ENCODE measurements at places on chromosomes 13 and 19.

DNA sequence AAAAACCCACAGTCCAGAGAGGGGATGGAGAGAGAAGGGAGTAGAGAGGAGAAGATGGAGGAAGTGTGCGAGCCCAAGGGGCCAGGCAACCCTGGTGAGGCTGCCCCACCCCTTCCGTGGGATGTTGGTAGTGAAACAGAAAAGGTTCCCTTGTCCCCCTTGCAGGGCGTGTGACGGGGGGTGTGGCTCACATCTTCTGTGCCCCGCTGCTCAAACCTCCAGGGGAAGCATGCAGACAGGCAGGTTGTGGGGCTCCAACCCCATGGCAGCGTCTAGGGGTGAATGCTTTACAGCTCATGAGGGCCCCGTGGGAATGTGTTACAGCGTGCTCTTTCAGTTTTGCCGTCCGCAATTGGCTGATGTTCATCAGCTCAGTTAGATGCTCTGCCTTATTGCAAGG lies 14.7 kb upstream of the EVI5L start:
- DNase-seq = no peak

- DNase-seq = no peak
These were observed 151.9 kb downstream of the LACC1 start for GRCh38 chr13:44031555-44031954.

DNA sequence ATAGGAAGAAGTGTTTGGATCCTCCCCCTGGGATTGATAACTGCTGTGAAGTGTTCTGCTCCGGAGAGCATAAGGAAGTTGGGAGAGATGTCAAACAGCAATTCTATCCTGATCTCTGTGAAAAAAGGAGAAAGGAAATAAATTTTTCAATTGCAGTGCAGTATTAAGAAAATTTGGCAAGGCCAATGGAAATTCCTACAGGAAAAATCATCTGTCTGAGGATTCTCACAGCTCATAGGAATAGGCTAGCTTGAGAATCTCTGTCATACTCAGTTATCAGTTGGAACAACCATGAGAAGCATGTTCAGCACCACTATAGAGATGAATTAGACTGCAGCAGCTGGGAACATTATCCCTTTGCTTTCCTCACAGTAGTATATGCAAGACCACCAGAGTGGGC lies 1238.9 kb upstream of the MIR17HG start:
- DNase-seq = no peak

DNA sequence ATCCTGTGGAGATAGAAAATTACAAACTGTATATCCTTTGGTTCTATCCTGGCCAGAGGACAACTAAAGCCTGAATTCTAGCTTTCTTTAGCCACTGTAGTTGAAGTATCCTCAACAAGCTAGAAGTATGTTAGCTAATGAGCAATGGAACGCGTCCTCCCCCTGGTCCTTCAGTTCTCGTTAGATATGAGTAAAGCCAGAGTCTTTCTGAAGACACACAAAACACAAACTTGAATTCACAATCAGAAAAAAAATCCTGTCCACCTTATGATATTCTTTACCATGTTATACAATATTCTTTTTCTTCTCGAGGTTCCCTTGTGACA lies 1527.0 kb upstream of the SLC10A2 start:
- no peak for DNase-seq

DNA sequence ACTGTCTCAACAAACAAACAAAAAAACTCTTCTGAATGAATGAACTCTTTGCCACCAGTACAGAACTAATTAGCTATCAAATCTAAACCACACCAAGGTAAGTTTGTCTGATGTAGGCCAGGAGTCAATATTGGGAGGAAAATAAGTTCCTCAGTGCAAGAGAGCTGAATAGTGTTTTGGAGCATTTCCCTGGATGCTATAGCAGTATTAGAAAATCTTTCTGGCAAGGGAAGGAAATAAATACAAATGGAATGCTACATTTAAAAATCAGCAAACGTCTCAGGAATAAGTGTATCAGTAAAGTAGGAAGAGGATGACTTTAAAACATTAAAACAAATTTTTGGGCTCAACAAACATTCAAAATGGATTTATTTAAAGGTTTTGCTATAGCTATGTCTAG lies 81.3 kb upstream of the TMTC4 start:
- DNase-seq = no peak

DNA sequence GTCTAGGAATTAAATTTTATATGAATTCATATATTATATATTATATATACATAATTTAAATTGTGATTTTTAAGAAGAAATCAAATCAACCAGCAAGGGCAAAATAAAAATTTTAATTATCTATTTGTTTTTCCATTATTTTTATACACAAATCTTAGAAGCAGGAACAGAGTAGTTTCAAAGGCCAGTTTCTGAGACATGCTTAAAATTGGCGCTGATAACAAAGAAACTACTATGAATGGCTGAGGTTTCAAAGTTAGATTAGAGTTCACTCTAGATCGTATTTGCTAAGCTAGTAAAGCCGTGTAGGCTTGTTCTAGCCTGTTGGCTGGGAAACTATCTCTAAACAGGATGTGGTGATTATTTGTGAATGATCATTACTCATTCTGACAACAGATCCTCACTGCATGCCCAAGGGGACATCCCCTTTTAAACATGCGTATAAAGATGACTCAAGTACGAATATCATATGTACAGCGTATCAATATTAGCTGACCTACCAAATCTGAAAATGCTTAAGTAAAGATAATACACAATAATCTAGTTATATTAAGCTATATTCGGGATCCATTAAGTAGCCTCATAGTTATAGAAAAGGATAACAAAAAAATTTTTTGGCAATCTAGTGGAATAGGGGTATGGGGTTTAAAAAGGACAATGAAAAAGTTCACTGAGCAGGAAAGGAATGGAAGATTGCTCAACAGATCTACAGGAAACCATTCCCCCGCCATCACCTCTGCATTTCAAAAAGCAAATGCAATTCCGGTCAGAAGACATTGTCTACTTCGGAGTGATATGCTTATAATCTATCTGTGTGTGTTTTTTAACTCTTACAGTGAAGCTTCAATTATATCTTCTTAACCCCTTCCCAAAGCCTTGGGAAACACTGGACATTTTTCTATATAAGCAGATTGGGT lies 150.1 kb downstream of the SHISA2 start:
- peak; percentile 58 for DNase-seq

DNA sequence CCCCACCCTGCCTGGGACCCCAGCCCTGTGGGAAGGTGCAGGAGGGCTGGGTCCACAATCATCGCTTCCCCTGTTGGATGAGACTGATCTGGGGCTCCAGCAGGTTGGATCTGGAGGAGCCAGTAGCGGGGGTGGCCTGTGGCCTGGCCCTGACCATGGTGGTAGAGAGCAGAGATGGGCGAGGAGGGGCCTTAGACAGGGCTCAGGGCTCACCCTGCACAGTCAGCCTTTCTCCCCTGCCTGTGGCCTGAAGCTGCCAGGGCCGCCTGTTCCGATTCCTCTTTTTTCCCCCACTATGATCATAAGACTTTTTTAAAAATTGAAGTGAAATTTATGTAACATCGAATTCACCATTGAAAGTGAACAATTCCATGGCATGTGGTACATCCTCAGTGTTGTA lies 18.2 kb downstream of the SIN3B start:
- peak; percentile 41 for DNase-seq

GRCh38 chr13:20550799-20551198 lies 16.2 kb upstream of the IFT88 start:
- no peak for DNase-seq

- no peak for DNase-seq
These were observed 127.2 kb downstream of the RAP2A start for GRCh38 chr13:97561182-97561581.

DNA sequence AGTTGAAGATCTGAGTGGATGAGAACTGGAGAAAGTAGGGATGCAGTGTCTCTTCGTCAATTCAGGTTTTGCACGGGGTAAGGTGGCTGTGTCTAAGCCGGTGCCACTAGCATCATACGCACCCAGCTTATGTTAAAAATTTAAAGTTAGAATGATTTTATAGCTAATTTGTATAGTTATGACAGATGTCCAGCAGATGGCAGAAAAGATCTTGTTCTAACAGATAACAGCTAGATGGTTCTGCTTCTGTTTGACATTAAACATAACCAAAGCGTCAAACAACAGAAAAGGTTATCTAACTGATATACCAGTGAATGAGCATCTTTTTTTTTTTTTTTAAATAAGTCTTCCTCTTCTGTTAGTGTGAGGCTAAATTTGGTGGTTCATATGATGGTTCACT lies 18.8 kb upstream of the EDDM13 start:
- DNase-seq = peak; percentile 84

GRCh38 chr13:30042272-30042671 lies 191.9 kb upstream of the UBL3 start:
- DNase-seq = no peak

DNA sequence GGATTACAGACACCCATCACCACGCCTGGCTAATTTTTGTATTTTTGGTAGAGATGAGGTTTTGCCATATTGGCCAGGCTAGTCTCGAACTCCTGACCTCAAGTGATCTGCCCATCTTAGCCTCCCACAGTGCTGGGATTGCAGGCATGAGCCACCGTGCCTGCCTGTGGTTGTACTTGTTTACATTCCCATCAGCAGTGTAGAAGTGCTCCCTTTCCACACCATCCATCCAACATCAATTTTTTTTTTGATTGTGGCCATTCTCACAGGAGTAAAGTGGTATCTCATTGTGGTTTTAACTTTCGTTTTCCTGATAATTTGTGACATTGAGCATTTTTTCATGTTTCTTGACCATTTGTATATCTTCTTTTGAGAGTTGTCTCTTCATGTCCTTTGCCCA lies 1019.4 kb upstream of the SLC10A2 start:
- no peak for DNase-seq

DNA sequence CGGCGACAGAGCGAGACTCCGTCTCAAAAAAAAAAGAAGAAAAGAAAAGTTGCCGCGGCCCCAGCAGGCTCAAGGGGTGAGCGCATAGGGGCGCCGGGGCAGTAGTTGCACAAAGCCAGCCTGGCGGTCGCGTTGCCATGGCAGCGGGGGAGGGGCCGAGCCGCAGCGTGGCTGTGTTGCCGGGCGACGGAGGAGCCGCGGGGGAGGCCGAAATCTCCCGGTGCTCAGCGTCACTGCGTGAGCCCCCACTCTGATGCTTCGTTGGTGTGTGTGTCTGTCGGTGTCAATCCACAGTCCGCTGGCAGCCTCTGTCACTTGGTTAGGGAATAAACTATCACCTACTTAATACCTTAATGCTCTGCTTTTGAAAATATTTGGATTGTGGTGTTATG lies 82.9 kb upstream of the C1QTNF9B start:
- DNase-seq = peak; percentile 56

GRCh38 chr13:38444904-38445303 lies 95.3 kb downstream of the UFM1 start:
- DNase-seq = no peak

GRCh38 chr13:99003851-99004471 lies 26.1 kb upstream of the DOCK9 start:
- DNase-seq = no peak

GRCh38 chr19:35846038-35846668 lies 6.2 kb downstream of the NPHS1 start:
- DNase-seq = no peak

GRCh38 chr19:42281146-42281826 lies 12.2 kb downstream of the CIC start:
- no peak for DNase-seq

DNA sequence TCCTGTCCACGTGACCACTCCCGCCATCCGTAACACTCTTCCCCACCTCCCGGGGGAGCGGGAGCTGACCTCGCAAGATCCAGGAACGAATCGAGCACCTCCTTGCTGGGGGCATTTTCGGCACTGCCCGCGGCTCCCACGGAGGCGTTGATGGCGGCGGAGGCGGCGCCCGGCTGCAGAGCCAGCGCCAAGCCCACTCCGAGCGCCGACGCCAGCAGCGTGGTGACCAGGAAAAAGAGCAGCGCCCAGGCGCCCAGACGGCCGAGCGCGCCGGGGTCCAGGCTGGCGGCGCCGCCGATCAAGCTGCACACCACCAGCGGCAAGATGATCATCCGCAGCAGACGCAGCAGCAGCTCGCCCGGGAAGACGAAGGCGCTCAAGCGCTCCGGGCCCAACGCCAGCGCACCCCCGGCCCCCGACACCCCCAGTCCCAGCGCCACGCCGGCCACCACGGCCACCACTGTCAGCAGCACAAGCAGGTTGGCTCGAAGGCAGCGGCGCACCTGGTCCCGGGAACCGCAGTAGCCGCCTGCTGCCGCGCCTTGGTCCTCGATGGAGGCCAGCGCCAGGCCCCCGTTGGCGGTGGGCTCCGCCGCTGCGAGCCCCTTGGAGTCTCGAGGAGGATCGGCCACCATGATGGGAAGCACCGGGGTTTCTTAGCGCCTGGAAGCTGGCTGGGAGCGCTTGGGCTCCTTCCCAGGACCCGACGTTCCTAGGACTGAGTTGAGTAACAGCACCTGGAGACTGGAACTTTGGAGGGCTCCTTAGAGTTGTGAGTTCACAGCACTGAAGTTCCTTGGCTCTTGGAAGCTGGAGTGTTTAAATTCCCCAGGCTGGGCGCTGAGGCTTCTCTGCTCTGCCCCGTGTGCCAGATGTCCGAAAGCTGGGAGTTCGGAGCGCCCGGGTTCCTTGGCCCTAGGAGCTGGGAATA lies 798 bp downstream of the SLC1A5 start:
- peak; percentile 32 for DNase-seq

DNA sequence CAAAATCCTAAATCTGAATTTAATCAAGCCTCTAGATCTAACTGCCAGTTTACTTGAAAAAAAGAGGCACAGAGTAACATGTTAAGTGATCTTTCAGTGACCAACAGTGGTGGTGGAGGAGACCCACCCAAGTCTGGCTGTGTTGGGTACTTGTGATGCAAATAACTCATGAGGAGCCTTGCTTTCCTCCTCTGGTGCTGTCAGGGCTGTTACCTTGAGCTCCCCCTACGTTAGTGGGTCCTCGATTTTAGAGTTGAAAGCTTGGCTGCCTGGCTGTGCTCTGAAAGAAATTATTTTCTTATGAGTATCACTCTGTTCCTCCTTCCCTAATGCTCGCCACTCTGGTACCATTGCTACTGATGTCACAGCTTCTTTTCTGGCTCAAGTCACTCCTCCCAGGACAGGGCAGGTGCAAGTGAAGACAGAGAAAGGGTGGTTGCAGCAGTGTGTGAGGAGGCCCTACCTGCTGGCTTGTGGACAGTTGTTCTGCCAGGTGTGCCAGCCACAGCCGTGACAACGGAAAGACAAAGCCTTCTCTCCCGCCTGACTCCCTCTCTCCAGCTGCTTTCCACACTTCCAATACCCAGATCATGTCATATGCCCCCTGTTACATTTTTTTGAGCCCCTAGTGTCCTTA lies 6.5 kb upstream of the SUPT20H start:
- no peak for DNase-seq

- no peak for DNase-seq
These were observed 1466.1 kb downstream of the UQCRFS1 start for GRCh38 chr19:27746691-27747380.

DNA sequence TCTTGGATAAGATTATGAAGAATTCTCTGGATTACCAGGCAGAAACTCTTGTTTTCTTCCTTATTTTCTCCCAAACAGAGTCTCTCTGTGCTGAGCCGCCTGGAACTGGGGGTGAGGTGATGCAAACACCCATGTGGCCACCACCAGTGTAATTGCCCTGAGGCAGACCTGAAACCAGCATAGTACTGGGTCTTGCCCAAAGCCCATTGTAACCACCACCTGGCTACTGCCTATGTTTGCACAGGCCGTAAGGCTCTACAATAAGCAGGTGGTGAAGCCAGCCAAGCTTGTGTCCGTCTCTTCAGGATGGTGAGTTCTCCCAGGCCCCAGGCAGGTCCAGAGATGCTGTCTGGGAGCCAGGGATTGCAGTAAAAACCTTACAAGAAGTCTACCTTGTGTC lies 18.9 kb upstream of the KBTBD7 start:
- no peak for DNase-seq

GRCh38 chr19:49591731-49592485 lies 926 bp downstream of the PRR12 start:
- peak; percentile 9 for DNase-seq

- no peak for DNase-seq
These were observed 242.4 kb downstream of the KCNRG start for GRCh38 chr13:50257646-50258045.

- peak; percentile 70 for DNase-seq
These were observed 4.2 kb downstream of the LYL1 start for GRCh38 chr19:13098277-13099072.

Data from inflammatory macrophage treated with lipopolysaccharide for 1 hour (primary cell).